BJ (cell line): ENCODE measurements at places on chromosomes 12 and 14.

DNA sequence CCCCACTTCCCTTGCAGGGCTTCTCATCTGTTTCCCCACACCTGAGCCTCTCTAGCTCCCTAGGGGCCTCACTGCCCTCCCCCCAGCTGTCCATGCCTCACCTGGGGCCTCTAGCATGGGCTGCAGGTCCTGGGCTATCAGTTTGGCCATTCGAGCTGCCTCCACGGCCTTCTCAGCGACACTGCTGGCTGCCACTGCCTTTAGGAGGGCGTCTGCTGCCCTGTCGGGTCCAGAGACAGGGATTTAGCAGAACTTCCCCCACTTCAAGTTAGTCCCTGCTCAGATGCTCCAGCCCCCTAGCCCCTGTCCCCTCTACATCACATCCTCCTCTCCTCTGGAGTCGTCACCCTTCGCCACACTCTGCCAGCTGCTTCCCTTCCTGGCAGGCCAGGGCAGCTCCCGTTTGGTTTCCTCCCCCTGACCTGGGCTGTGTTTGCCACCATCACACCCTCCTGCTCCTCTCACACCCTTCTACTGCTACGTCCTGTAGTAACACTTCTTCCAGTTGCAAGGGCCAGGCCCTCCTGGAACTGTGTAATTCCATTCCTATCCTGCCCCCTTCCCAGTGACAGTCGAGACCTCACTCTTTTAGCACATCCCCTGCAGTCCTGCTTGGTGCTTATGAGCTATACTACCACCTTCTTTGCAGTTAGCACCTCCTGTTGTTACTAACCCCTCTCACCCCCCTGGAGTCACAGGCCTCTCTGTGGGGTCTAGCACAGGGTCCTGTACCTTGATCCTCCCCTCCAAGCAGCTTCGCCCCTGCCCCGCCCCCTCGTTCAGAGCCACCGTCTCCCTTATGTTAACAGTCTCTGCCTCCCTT is 4.3 kb upstream of the AP1G2 start:
- no peak for DNase-seq

GRCh38 chr14:51931308-51931707 is 58.0 kb upstream of the RTRAF start:
- DNase-seq, result no peak

DNA sequence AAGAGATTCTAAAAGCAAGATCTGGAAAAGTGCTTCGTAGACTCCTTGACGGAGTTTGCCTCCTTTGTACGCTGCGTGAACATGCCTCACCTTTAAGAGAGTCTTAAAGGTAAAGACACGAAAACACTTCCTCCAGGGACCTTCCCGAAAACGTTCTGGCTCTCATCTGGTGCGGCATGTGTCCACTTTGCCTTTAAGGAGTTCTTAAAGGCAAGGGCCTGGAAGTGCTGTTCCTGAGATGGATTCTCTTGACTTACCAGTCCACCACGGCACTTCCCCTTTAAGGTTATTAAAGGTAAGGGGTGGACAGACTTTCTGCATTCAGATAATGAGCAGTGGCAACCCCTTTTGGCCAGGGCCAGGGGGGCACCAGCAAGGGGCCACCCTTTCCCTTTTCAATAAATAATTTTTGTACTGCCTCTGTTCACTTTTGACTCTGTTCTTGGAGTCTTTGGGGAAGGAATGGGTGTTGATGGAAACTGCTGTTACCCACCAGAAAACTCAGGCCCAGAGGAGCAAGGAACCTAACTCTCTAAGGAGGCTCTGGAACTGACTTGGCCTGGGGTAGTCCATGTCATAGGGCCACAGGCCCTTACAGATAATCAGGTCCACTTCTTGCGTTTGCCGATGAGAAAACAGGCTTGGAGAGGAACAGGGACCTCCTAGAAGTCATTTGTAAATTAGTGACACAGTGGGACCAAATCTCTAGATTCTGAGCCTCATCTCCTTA is 4.4 kb downstream of the REM2 start:
- DNase-seq, result no peak

- no peak for DNase-seq
These were observed 113.8 kb downstream of the PIK3C2G start for GRCh38 chr12:18375131-18375530.
